Vagina (tissue), 2 donors: ENCODE measurements at places on chromosomes 2 and 18. TPM values are rescaled to one million over a fixed set of nuclear protein-coding genes. Genes with fewer than 3 reads are reported as not detected.

MSTN gene
- 0.74 TPM for total RNA-seq

LIMS4 gene
- 1.5 TPM for total RNA-seq

CHRNG gene
- total RNA-seq: not detected

PER2 gene
- 21.1 TPM for total RNA-seq

AOX1 gene
- total RNA-seq: 84.5 TPM

IL36G gene
- total RNA-seq: not detected

TPO gene
- 2.0 TPM for total RNA-seq

GFPT1 gene
- 17.9 TPM for total RNA-seq

EGR4 gene
- not detected for total RNA-seq

BCL2 gene
- total RNA-seq: 18.7 TPM

SCN9A gene
- 4.9 TPM for total RNA-seq

DES gene
- 883 TPM for total RNA-seq

EMILIN1 gene
- total RNA-seq: 100 TPM

SERPINB3 gene
- 464 TPM for total RNA-seq

RRM2 gene
- total RNA-seq: 11.0 TPM

KIDINS220 gene
- 67.8 TPM for total RNA-seq

CDH2 gene
- total RNA-seq: 3.7 TPM

ASB18 gene
- total RNA-seq: not detected

NEU2 gene
- total RNA-seq: not detected

UGT1A5 gene
- total RNA-seq: 1.2 TPM

B3GNT2 gene
- 18.9 TPM for total RNA-seq

RAB27B gene
- total RNA-seq: 6.1 TPM

CASP8 gene
- total RNA-seq: 29.2 TPM

FOXD4L1 gene
- not detected for total RNA-seq

NOSTRIN gene
- 30.0 TPM for total RNA-seq

HMSD gene
- not detected for total RNA-seq

REG3G gene
- not detected for total RNA-seq

PARD6G gene
- 32.7 TPM for total RNA-seq

CD8B2 gene
- total RNA-seq: 0.74 TPM

RUFY4 gene
- not detected for total RNA-seq

FKBP1B gene
- total RNA-seq: 14.2 TPM

BOD1L2 gene
- not detected for total RNA-seq

ITM2C gene
- total RNA-seq: 86.2 TPM

FAM228A gene
- 0.98 TPM for total RNA-seq

RAB6D gene
- not detected for total RNA-seq

KCNJ13 gene
- total RNA-seq: not detected

GREB1L gene
- 0.98 TPM for total RNA-seq

CPS1 gene
- 8.8 TPM for total RNA-seq

PTPRN gene
- 7.6 TPM for total RNA-seq

STAT1 gene
- total RNA-seq: 35.6 TPM

RTP5 gene
- total RNA-seq: not detected

TMEM182 gene
- 2.2 TPM for total RNA-seq

KIF1A gene
- 6.1 TPM for total RNA-seq

CTLA4 gene
- total RNA-seq: 7.9 TPM

C2orf78 gene
- not detected for total RNA-seq

TCF23 gene
- total RNA-seq: 7.4 TPM

ATG4B gene
- total RNA-seq: 104 TPM

KHK gene
- total RNA-seq: 9.3 TPM

POTEJ gene
- not detected for total RNA-seq

LOXHD1 gene
- total RNA-seq: not detected

CRYGC gene
- total RNA-seq: not detected
